ENCODE measurements at places on chromosomes 7 and 10.

DNA sequence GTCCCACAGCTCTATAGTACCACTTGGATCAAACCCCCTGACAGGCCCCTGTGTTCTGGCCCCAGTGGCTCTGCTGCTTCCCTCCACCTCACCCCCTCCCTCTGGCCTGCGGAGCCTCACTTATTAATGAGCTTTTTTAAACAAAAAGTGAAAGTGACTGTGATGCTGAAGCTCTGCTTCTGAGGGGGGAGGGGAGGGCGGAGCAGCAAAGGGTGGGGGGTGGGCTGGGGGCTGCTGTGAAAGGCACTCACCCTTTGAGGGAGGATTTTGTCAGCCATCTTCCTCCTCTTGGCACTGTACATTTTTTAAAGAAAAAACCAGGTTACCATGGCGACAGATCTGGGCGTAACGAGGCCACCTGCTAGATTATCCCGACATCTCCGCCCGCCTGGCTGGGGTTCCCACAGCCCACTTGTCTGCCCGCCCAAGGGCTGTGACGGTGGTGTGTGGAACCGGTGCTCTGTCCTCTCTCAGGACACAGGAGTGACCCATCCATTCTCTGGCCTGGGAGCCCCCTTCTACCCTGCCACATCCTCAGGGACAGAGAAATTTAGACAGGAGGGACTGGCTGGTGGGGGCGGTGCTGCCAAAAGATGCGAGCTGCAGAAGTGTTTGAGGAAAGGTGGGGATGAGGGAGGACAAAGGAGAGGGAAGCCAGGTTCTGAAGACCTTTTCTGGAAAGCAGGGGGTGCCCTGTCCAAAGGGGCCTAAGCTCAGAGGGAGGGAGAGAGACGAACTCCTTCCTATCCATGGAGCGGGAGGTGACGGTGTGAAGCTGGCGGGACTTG, 4.9 kb downstream of the SMARCD3 start:
- DNase-seq = no peak

DNA sequence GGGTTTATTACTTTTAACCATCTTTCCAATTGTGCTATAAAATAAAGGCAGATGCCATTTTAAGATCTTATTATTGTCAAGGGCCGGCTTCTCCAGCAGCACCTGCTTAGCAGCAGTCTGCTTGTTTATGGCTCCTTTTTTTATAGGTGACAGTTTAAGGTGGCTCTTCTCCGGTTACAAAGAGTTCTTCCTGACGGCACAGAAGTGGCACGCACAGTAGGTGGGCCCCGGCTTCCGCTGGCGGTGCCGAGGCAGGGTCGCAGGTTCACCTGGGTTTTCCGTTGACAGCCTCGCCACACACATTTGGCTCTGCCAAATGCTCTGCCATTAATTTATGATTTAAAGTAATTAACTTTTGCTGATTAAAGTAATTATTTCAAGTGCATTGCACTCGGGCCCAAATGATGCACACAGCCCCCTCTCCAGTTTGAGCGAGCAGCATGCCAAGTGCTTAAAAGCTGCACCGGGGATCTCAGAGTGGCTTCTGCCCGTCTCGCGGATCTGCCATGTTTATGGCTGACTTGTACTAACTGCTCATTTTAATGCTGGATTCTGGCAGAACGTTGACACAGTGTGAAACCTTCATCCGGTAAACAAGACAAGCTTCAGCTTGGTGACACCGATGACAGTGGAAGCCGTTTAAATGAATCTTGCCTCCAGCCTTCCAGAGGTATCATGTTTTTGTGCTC, 355.1 kb upstream of the MKI67 start:
- DNase-seq = no peak

DNA sequence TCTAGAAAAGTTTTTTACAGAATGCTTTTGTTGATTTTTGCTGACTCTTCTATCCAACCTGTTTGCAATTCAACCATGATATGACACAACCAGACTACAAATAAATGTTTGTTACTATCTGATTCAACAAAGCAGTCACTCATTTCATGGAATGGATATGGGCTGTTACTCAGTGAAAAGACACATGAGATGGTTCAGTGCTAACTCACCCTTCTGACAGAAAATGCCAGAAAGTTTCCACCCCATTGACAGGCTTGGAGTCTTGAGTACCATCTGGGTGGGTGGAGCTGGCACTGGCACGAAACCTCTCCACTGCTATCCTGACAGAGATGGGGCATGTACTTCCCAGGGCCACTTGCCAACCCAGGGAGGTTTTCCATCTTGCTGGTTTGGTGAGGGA, 39.5 kb downstream of the RBM28 start:
- DNase-seq = peak; percentile 93

- no peak for DNase-seq
These were observed 40.4 kb upstream of the STEAP4 start for GRCh38 chr7:88347090-88347489.

DNA sequence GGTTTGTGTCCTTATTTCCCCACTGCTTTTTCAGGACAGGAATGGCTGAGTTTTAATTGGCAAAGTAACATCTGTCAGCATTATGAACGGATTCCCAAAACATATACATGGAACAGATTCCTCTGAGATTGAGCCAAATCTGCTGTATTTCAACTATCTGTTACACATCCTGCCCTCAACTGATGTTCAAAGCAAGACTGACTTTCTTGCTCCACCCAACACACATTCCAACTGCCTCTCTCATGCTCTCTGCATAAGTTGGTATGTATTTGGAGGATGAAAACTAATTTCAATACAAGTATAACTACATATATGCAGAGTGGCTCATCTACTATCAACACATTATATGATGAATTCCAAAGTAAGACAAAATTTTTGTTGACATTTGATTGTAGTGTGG, 342.2 kb downstream of the GATA3 start:
- DNase-seq = no peak

DNA sequence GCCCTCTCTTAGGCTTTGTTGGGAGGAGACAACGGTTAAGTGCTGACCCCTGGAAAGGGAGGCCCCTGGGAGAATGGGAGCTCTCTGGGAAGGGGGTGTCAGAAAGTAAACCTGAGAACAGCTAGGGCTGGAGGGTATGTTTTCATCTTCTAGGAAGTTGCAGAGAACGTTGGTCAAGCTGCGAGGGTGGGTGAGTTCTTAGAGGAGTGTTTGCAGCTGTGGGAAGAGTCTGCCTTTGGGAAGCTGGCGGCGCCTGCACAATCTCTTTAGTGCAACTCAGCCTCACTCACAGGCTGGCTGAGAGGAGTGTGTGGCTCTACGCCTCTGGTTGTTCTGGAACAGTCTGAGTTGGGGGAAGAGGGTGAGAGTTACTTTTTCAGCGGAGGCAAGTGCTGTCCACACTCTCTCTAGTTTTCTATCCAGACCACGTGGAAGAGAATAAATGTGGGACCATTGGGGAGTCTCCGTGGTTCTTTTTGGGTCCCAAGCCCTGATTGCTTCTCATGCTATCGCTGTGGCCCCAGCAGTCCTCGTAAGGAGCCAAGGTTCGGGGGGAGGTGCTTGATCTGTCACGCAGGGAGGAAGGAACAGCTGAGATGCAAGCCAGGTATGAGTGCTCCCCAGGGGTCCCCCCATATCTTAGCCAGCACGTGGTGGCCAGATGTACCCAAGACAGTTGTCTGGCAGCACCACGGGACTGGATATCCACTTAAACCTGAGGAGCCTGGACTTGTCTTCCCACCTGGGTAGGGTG, 237.2 kb downstream of the BUB3 start:
- no peak for DNase-seq

GRCh38 chr7:81845744-81846241, 75.9 kb upstream of the HGF start:
- no peak for DNase-seq

- DNase-seq = no peak
These were observed 6.9 kb upstream of the ORAI2 start for GRCh38 chr7:102426268-102427018.

DNA sequence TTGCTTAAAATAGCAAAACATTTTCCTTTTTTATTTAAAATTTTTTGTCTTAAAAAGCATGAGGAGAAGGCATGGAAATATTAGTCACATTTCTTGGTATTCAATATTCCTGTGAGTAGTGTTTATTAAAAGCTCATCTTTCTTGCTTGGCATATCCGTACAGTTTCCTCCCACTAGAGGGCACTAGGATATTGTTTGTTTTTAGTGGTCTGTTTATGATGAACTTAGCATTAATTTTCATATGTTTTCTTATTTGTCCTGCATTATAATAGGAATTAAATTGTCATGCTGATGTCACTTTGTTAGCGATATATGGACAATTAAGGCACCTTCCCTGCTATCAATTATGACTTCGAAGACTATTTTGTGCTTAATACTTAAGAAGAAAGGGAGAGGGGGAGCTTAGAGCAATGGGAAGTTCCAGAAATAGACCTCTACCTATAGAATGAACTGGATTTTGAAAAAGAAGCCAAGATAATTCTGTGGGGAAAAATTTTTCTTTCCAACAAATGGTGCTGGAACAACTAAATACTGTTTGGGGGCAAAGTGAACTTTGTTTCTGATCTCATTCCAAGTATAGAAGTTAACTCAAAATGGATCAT, 91.0 kb upstream of the STRIP2 start:
- DNase-seq = peak; percentile 69

- DNase-seq = no peak
These were observed 275.4 kb downstream of the WDR37 start for GRCh38 chr10:1331560-1331959.

GRCh38 chr7:80830010-80830409, 88.8 kb downstream of the SEMA3C start:
- DNase-seq = no peak

DNA sequence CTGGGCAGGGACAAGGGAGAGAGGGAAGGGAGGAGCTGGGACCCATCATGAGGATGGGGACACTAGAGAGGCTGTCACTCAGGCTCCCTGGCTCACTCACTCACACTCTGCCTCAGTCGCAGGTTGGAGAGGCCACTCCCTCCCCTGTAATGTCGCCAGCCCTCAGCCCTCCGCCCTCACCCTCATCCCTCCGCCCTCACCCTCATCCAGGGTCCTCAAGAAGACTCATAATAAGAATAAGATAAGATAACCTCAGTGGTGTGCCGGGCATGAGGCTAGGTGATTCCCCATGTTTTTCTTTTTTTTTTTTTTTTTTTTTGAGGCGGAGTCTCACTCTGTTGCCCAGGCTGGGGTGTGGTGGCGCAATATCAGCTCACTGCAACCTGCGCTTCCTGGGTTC, 92.2 kb downstream of the GTF2IRD1 start:
- DNase-seq = no peak

DNA sequence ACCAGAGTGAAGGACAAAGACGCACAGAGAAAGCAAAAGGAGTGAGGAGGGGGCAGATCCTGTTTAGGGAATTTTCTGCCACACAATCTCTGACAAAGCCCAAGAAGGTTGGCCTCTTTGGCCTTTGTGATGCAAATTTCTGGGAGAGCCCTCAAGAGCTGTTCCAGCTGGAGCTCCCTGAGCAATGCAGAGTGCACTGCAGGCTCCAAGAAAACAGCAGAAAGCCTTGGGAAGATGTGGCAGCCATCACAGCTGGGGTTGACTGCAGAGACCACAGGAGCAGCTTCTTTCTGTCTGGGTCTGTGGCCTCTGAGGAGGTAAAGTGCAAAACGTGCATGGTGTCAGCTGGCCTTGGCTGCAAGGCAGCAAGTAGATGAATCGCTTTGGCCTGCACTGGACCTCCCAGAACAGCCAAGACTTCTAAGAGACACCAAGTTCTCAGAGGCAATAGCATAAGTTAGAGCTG, 200.2 kb downstream of the ELMO1 start:
- no peak for DNase-seq

DNA sequence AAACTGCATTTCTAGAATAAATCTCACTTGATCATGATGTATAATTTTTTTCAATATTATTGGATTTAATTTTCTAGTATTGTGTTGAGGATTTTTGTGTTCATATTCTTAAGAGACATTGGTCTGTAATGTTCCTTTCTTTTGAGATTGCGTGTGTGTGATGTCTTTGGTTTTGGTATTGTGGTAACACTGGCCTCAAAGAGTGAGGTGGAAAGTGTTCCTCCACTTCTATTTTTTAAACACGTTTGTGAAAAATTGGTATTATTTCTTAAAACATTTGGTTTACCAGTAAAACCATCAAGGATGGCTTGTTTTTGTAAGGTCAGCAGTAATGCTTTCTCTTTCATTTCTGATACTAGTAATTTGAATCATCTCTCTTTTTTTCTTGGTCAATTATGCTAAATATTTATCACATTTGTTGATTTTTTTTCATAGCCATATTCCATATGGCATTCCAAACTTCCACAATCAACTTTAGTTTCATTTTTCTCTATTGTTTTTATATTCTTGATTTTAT, 290.2 kb upstream of the CDC14C start:
- no peak for DNase-seq

DNA sequence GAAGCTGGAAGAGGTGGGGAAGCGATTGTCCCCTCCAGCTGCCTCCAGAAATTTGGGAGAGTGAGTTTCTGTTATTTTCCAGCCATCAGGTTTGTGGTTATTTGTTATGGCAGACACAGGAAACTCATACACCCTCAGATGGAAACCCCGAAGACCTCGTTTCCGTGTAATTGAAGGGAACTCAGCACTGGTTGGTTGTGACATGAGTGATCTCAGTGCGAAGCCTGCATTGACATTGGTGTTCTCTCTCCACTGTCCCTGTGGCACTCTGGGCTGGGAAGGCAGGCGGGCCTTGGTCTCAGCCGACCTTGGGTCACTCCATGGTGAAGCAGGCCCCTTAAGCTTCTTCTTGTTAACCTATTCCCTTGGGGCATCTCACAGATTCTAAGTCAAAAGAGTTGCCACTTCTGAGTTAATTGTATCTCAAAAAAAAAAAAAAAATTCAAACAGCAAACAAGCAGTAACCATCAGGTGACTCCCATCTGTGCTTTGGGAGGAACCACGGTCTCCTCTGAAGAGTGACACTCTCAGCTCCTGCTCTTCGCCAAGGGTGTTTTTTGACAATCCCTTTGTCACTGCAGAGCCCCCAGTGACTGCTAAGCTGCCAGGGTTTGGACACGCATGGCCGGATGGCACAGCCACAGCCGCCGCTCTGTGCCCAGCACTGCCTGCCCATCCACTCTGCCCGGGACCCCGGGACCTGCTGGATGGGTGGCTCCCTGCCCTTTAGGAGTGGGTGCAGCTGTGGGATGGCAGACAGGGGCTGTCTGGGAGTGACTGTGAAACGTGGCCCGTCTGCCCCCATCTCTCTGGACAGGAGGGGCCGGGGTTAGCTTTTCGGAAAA, 233.6 kb downstream of the PRPF18 start:
- DNase-seq = no peak

GRCh38 chr10:70540089-70540788, 61.7 kb downstream of the PALD1 start:
- DNase-seq = peak; percentile 8

GRCh38 chr10:113323985-113324384, 228.9 kb upstream of the HABP2 start:
- no peak for DNase-seq

DNA sequence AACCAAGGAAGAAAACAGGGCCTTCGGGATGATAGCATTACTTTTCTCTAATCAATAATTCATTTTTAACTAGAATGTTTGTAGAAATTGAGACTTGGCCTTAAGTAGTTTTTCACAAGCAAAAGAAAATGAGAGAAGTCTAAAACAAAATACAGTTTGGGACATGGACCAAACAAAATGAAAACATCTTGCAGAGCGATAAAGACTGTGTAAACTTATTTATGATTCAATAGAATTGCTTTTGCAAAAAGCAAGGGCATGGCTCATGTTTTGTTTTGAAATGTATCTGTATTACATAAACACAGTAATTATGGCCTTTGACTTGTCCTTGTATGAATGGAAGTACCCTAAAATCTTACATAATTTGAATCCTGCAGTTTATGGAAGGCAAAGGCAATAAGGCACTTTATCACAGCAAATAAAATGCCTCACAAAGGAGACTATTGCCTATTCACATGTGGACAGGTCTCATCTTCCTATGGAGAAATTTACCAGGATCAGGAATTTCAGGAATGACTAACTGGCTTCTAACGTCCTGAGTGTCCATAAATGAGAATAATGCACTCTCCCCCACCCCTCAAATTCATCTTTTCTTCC, 295.2 kb downstream of the PTEN start:
- no peak for DNase-seq

- no peak for DNase-seq
These were observed 207.2 kb downstream of the DPP6 start for GRCh38 chr7:154259396-154259795.
